Effector memory CD8-positive, alpha-beta T cell (primary cell): ENCODE measurements at places on chromosomes 1 and 21.

- no peak for DNase-seq
- peaks cover 7% of the 10 kb centered on the region for H3K27me3 ChIP-seq
- H3K36me3 ChIP-seq, result no peaks in the 10 kb centered on the region
These were observed 80.7 kb downstream of the NDUFS5 start for GRCh38 chr1:39106801-39107327.

GRCh38 chr21:36610935-36611334 is 88.0 kb upstream of the SIM2 start:
- no peak for DNase-seq

GRCh38 chr1:60273185-60273584 is 199.6 kb upstream of the C1orf87 start:
- no peak for DNase-seq
- no peaks in the 10 kb centered on the region for H3K4me1 ChIP-seq
- no peaks in the 10 kb centered on the region for H3K27me3 ChIP-seq
- no peak overlapping the region for H3K4me3 ChIP-seq
- no peaks in the 10 kb centered on the region for H3K36me3 ChIP-seq
- H3K27ac ChIP-seq, result no peak overlapping the region

DNA sequence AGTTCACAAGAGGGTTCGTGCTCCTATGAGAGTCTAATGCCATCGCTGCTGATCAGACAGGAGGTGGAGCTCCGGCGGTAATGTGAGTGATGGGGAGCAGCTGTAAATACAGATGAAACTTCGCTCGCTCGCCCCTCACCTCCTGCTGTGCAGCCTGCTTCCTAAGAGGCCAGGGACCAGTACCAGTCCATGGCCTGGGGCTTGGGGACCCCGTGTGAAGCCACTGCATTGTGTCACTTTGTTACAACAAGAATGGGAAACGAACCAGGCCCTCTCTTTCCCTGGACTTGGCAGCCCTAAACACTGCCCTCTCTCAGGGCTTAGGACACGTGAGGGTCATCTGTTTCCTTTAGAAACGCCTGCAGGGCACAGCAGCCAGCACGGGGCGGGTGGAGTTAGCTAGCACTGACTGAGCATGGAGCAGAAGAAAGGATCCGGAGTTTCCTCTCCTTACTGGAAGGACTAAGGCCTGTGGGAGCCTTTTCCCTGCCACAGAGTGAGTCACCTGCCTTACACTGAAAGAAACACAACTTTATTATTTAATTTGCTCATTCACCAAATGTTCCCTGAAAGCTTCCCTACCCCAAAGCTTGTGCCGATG is 185.2 kb upstream of the TMEM51 start:
- peak overlapping the region; percentile 17 for H3K4me3 ChIP-seq
- no peak for DNase-seq
- H3K4me1 ChIP-seq, result peaks cover 7% of the 10 kb centered on the region
- H3K27ac ChIP-seq, result no peak overlapping the region

GRCh38 chr1:176101951-176102642 is 105.0 kb downstream of the COP1 start:
- no peaks in the 10 kb centered on the region for H3K4me1 ChIP-seq
- DNase-seq, result no peak
- peak overlapping the region; percentile 23 for H3K27ac ChIP-seq
- H3K4me3 ChIP-seq, result no peak overlapping the region
- H3K36me3 ChIP-seq, result peaks cover 24% of the 10 kb centered on the region
- no peaks in the 10 kb centered on the region for H3K27me3 ChIP-seq

DNA sequence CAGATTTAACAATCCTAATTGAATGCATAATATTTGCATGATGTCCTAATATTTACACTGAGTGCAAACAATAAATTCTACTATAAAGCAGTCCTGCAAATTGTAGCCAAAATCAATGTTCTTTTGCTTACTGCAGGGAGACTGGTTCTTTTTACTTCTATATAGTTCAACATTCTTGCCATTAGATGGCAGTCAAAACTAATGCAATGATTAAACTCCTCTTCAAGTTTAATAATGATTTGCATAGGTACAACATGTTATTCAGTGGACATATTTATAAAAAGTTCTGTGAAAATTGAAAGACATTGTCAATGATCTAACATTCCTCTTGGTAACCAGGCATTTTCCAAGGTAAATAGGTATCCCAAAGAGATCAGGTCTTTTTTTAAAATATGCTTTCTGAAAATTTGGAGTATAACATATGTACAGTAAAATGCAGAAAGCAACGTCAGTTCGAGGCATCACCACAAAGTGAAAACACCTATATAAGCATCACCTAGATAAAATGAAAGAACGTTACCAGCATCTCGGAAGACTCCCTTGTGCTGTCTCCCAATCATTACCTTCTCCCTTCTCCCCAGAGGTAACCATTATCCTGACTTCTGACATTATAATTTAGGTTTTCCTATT is 9.8 kb upstream of the FNBP1L start:
- no peaks in the 10 kb centered on the region for H3K4me1 ChIP-seq
- DNase-seq, result no peak
- no peak overlapping the region for H3K4me3 ChIP-seq
- H3K27me3 ChIP-seq, result peaks cover 24% of the 10 kb centered on the region

DNA sequence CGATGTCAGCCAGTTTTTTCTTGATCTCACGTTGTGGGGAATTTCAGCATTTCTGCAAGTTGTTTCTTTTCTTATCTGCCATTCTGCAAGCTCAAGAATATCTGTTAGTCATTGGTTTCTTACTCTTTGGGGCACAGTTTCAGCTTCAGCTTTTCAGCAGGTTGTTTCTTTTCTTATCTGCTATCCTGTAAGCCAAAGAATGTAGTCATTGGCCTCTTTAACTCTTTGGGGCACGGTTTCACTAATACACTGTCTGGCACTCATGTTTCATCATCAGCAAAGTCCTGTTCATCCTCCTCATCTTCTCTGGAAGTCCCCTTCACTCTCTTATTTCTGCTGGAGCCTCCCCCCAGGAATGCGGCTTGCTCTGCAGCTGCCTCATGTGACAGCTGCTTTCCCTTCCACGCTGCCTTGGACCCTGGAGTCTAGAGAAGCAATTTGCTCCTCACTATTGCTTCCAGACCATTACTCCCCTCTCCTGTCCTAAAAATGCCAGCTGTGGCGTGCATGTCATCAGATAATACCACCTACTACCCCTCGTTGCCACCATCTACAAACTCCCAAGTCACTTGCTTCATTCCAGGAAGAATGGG is 67.0 kb upstream of the CACNA1E start:
- H3K4me1 ChIP-seq, result no peaks in the 10 kb centered on the region
- H3K4me3 ChIP-seq, result no peak overlapping the region
- no peak overlapping the region for H3K27ac ChIP-seq
- no peaks in the 10 kb centered on the region for H3K27me3 ChIP-seq

DNA sequence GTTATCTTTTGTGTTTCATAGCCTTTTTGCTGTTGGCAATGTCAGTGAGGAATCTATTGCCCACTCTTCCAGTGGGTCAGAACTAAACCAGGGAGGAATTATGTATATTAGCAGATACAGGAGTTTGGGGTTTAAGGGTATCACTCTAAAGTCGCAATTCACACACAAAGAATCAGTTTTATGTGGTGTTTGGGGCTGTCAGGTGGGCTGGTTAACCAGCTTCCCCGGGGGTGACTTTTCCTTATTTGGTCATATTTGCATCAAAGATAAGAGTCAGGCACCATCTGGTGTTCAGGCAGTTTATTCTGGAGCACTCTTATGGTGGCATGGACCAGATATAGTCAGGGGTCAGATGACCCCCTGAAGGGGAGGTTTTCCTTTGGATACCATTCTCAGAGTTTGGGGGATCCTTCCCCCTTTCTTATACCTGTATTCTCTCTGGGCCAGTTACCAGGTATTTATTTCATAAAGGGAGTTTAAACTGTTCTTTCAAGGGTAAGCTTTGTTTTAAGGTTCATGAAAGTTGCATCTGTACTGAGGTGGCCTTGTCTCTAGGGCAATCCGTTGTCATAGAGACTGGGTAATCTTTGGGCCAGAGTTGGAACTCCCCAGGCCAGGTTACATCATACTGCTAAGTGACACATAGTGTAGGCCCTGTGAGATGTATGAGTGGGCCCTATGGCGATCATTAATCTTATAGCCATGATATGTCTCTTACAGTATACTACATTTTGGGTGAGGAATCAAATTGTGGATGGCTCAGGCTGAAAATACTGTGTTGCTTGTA is 148.2 kb downstream of the RWDD3 start:
- no peaks in the 10 kb centered on the region for H3K36me3 ChIP-seq
- H3K27ac ChIP-seq, result no peak overlapping the region
- H3K4me3 ChIP-seq, result no peak overlapping the region

GRCh38 chr1:116465477-116465844 is 92.4 kb downstream of the ATP1A1 start:
- no peak overlapping the region for H3K4me3 ChIP-seq
- H3K4me1 ChIP-seq, result no peaks in the 10 kb centered on the region
- no peaks in the 10 kb centered on the region for H3K27me3 ChIP-seq
- H3K36me3 ChIP-seq, result no peaks in the 10 kb centered on the region

GRCh38 chr1:153560771-153561465 is 4.7 kb downstream of the S100A2 start:
- peaks cover 3% of the 10 kb centered on the region for H3K4me1 ChIP-seq
- no peaks in the 10 kb centered on the region for H3K27me3 ChIP-seq
- DNase-seq, result no peak
- no peaks in the 10 kb centered on the region for H3K36me3 ChIP-seq
- H3K27ac ChIP-seq, result no peak overlapping the region

DNA sequence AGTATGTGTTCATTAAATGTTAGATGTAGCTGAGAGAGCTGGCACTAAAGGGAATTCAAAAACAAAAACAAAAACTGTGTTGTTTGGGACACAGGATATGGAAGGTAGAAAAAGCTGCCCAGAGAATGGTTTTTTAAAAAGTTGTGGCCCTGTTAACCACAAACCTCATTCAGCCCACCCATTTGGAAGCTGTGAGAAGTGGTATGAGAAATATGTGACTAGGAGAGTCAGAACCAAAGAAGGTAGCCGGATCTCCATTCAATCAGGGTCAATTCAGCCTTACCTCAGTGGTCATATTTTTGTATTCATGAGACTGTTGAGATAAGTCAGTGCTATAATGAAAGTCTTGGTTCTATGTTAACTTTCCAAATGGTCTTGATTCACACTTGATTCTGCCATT is 29.8 kb upstream of the CACYBP start:
- H3K4me3 ChIP-seq, result peak overlapping the region; percentile 78
- no peak for DNase-seq
- H3K27me3 ChIP-seq, result no peaks in the 10 kb centered on the region
- H3K27ac ChIP-seq, result peak overlapping the region; percentile 94
- H3K36me3 ChIP-seq, result peaks cover 45% of the 10 kb centered on the region

DNA sequence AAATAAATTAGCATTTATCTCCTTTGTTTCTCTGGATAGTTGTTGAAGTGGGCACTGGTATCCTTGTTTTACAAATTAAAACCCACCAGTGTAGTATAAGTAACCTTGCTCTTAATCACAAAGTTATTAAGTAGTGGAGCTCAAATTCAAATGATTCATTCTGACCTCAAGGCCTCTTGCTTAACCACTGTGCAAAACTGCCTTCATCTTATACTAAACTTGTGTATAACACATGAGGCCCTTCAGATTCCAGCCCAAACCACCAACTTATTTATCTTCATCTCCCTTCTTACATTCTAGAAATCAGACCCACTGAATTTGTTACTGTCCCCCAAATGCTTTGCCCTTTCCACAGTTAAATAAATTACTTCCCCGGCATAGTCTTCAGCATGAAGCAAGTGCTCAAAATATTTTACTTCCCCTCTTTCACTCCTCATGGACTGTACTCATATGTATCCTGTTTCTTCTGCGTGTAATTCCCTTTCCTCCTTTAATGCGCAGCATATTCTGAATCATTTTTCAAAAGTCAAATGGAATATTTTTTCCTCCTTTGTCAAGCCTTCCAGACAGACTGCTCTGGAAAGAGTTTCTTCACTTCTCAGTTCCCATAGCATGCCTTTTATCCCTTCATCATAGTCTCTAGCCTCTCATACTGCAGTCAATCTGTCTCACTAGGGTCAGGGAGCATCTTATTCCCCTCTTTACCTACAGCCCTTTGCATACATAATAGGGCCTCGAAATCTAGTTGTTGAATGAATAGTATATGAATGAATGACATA is 19.0 kb upstream of the DNASE2B start:
- H3K4me1 ChIP-seq, result no peaks in the 10 kb centered on the region
- H3K4me3 ChIP-seq, result no peak overlapping the region
- H3K27ac ChIP-seq, result no peak overlapping the region
- H3K27me3 ChIP-seq, result peaks cover 9% of the 10 kb centered on the region

DNA sequence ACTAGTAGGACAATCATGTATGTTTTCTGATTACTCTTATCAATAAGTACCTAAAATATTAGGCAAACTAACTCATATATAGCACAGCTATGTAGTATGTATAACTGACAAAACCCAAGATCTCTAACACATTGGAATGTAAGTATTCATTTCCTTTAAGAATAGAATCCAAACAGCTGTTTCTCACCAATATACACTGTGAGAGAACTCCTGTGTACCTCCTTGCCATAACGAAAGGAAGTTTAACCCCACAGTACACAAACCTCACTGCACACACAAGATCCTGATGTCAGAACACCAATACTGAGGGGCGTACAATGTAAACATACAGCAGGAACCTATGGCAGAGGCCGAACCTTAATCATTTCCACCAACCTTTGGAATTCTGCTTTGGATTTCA is 113.0 kb downstream of the SMYD3 start:
- no peaks in the 10 kb centered on the region for H3K36me3 ChIP-seq
- no peak overlapping the region for H3K27ac ChIP-seq
- no peaks in the 10 kb centered on the region for H3K27me3 ChIP-seq
- no peak for DNase-seq
- H3K4me3 ChIP-seq, result no peak overlapping the region
- peaks cover 3% of the 10 kb centered on the region for H3K4me1 ChIP-seq

GRCh38 chr1:29864431-29865022 is 628.2 kb downstream of the PTPRU start:
- H3K4me1 ChIP-seq, result no peaks in the 10 kb centered on the region
- no peak overlapping the region for H3K4me3 ChIP-seq
- H3K27me3 ChIP-seq, result peaks cover 22% of the 10 kb centered on the region
- no peak overlapping the region for H3K27ac ChIP-seq
- DNase-seq, result no peak

DNA sequence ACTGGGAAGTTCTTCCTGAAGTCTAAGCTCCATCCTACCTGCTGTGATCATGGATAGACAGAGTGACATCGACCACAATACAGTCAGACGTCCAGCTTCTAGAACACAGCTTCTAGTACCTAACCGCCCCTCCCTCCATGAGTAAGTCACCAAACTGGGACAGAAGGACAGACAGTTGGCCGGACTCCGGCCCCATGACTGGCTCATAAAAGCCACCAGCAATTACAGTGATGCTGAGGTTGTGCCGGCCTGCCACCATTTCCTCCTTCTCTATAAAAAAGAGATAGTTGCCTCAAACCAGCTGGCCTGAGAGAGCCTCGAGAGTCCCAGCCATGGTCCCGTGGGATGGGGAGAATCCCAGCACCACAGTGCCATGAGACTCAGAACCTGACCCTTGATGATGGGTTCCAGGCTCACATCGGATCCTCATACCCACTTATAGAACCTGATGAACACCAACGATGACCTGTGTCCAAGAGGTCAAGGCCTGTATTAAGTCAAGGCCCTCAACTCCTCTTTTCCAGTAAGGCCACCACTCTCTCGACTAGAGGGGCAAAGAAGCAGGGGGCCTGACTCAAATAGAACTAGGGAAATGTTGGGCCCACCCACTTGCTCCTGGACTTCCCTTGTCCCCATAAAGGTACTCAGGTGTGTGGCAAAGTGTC is 3.4 kb downstream of the MEF2D start:
- peak overlapping the region; percentile 88 for H3K4me3 ChIP-seq
- peaks cover 66% of the 10 kb centered on the region for H3K36me3 ChIP-seq
- no peak for DNase-seq
- peak overlapping the region; percentile 100 for H3K27ac ChIP-seq
- peaks cover 67% of the 10 kb centered on the region for H3K4me1 ChIP-seq

- H3K4me3 ChIP-seq, result no peak overlapping the region
- H3K4me1 ChIP-seq, result no peaks in the 10 kb centered on the region
These were observed 363.0 kb downstream of the PTBP2 start for GRCh38 chr1:97084546-97084945.
